ENCODE measurements at places on chromosomes 3 and 15.

- no peak for DNase-seq
These were observed 29.1 kb upstream of the PDZRN3 start for GRCh38 chr3:73653877-73654276.

DNA sequence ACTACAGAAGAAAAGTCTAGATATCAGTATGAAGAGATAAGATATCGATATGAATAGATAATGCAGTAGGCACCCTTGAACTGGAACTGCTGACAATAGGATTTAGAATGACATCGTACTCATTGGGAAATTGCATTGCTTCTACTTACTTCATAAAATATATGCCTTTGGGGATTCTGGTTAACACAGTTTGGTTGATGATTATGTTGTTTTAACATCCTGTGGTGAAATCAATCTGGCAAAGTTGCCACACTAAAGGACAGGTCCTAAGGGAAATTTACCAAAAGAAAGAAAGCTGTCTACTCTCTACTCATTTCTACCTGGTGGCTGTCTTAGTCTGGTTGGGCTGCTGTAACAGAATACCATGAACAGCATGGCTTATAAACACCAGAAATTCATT lies 417.4 kb upstream of the DPH6 start:
- DNase-seq = no peak

DNA sequence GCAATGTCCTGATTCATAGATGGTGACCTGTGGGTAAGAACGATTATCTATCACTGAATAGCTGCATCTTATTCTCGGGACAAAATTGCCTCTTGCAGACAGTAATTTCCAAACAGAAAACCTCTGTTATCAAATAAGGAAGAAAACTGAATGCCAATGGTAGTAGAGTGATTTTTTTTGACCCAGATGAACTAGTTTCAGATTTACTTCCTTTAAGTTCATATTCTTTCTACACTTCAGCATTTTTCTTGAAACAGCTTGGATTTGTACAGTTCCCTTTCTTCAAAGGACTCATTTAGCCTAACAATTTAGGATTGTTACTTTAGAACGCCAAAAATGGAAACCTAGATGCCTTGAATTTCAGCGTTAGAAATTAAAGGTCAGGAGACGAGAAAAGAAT lies 14.6 kb downstream of the ETV5 start:
- DNase-seq = no peak

GRCh38 chr15:69346112-69346511 lies 47.4 kb downstream of the PAQR5 start:
- DNase-seq = no peak

DNA sequence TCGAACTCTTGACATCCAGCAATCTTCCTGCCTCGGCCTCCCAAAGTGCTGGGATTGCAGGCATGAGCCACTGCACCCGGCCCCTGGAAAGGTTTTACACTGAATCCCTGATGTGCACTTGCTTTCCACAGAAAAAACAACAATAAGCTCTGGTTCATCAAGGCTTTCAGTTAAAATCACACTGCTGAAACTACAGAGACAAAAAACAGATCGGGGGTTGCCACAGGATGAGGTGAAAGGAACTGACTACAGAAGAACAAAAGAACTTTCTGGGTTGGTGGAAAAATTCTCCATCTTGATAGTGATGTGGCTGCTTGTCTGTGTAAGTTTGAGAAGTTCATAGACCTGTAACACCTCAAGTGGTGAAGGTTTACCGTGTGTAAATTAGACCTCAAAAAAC lies 2.9 kb downstream of the RAB43 start:
- no peak for DNase-seq

DNA sequence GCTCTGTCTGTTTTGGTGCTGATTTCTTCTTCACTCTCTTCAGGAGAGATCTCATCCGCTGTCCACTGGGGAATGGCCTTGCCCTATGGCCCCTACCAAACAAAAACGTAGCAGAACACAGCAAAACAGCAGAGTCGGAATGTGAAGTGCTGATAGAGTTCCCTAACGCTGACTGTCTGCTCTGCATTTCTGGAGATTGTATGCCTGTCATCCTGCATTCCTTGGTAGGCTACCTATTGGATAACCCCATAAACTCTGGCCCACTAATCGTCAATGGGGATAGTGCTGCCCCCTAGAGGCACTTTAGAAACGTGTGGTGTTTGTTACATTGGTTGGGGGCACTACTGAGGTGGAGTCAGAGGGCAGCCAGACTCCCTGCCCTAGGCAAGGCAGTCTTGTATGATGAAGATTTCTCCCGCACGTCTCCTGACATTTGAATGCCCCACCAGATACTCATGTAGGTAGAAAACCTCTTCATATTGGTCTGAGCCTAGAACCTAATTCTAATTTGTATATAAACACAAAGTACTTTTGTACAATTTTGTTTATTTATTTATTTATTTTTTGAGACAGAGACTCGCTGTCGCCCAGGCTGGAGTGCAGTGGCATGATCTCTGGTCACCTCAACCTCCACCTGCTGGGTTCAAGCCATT lies 15.6 kb upstream of the MAGEF1 start:
- DNase-seq = no peak

GRCh38 chr3:96678325-96678724 lies 136.1 kb upstream of the EPHA6 start:
- DNase-seq = no peak

DNA sequence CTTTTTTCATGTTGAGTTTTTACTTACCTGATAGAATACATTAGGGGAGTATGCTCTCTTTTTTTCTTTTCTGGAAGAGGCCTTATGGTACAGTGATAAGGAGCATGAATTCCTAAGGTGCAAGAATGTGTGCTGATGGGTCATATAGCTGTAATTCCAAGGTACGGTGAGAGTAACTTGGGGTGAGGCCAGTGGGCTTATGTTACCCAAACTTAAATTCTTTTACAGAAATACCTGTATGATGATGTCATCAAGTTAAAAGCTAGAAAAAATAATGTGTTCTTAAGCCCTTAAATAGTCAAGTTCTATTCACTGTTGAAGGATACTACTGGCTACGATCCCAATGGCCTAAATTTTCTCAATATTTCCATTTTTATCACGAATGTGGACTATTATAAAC lies 111.2 kb downstream of the GMPS start:
- no peak for DNase-seq

DNA sequence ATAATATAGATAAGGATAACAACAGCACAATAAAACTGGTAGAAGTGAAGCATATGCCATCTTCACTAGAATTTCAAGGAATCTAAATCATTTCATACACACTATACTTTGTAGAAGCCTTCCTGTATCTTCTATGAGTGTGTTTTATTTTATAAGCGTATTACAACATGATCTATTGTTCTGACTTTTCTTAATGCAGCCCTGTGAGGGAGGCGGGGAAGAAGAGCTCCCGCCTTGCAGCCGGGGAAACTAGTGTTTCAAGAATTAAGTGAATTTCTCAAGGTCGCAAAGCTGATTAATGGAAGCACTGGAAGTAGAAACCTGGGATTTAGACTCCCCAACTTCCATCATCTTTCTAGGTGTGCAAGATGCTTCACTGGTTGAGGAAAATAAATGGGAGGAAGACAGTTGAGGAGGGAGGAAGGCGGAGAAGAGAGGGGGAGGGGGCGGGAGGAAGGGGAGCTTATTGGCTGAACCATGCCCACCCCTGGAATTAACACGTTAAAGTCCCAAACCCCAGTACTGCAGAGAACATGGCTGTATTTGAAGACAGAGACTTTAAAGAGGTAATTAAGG lies 32.9 kb downstream of the VGLL4 start:
- DNase-seq = no peak

DNA sequence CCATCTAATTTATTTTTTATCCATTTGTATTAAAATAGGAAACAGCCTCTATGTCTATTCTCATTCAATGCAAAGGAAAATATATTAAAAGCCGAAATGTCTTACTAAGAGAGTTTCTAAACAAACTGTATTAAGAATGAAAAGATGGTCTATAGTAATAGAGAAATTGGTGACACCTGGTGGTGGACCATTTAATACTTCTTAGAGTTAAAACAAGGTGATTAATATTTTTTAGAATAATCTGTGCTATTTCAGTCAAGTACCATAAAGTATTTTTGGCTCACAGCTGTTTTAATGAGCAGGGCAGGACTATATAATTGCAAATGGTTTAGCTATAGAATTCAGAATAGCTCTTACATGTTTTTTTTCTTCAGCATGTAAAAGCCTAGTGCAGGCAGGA lies 55.7 kb downstream of the SYNPR start:
- DNase-seq = no peak

DNA sequence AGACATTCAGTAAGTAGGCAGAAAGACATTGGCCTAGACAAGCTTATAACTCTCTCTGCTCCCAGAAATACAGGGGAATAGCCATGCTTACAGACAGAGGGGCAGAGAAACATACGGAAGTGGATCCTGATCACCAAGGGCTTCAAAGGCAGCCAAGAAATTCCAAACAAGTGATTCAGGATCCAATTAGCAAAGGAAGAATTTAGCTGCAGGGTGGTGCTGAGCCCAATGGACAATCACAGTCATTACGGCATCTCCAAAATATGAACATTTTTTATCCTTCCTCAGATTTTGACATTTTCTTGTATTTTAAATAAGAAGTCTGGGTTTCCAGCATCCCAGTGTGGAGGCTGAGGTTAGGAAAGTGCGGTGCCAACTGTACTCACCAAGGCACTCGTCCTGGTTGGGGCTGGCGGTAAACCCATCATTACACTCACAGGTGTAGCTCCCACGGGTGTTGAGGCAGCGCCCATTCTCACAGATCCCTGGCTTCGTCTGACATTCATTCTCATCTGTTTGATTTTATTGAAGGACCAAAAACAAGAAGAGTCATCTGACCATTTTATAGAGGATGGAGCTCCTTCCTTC lies 96.8 kb downstream of the DUT start:
- no peak for DNase-seq

DNA sequence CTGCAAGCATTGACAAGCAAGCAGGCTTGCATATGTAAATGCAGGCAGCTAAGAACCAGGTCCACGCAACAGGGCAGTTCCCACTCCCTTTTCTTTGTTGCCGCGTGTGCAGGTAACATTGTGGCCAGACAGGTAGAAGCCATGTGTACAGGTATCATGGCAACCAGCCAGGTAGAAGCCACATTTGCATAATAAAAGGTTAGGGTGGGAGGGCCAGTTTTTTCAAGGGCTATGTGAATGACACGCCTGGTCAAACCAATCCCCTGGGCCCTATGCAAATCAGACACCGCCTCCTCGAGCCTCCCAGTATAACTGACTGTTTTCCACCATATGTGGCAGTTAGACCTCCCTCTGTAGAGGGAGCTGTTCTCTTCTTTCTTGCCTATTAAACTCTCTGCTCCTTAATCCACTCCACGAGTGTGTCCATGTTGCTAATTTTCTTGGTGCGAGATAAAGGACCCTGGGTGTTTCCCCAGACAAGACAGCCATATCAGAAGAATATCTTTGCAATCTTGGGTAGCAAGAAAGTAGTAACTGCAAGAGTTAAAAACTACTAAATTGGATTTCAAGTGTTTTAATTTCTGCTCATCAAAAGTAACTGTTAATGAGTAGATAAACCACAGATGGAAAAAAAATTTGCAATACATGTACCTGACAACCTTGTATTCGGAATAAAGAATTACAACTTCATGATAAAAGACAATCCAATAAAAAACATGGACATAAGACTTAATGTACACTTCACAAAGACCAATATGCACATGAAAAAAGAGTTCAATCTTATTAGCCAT lies 21.8 kb downstream of the PCOLCE2 start:
- no peak for DNase-seq

DNA sequence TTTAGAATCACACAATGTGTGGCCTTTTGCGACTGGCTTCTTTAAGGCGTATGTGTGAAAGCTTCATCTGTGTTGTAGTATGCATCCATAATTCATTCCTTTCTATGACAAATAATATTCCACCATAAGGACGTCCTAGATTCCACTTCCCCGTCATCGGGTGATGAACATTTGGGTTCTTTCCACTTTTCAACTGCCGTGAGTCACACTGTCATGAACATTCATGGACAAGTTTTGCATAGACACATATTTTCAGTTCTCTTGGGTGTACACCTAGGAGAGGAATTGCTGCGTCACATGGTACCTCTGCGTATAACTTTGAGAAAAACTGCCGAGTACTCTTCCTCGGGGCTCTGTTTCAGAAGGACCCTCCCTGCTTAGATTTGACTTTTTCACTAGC lies 97.3 kb downstream of the TOP2B start:
- peak; percentile 21 for DNase-seq

- no peak for DNase-seq
These were observed 128.4 kb downstream of the NECTIN3 start for GRCh38 chr3:111200027-111200426.

- DNase-seq = no peak
These were observed 10.6 kb upstream of the CD96 start for GRCh38 chr3:111531446-111531845.

GRCh38 chr3:43689766-43690399 lies 855 bp upstream of the ABHD5 start:
- DNase-seq = peak; percentile 41

DNA sequence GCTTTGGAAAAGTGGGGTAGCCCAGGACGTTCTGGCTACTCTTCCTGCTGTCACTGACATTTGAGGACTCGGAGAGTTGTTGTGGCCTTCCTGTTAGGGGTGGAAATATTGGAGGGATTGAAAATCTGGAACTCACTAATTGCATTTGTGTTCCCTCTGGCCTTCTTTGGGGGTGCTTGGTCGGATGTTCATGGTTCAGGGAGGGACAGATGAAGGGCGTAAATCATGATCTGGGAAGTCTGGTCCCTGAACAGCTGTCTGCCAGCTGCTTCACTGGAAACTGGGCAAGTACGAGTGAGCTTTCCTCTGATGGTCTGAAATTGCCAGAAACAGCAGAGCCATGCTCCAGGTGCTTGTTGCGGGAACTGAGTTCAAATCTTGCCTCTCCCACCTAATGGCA lies 327.8 kb upstream of the C2CD4B start:
- no peak for DNase-seq

DNA sequence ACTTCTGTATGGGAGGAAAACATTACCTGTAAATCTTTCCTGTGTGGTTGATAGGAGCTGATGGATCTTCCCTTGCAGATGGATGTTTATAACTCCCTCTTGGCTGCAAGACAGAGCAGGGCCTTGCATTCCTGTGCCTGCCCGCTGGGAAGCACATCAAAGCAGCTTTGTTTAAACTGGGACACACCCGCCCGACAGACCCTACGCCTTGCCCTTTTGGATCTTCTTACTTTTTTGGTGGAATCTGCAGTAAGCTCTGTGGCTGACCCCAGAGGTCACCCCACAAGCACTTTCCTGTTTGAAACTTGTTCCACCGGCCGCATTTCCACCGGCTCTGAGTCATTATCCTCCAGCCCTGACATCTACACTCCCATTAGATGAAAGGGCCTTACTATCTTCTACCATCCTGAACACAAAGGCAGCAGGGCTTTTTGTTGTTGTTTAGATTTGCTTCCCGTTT lies 244.1 kb upstream of the STT3B start:
- no peak for DNase-seq

GRCh38 chr15:81532001-81532400 lies 158.0 kb upstream of the TMC3 start:
- DNase-seq = no peak

DNA sequence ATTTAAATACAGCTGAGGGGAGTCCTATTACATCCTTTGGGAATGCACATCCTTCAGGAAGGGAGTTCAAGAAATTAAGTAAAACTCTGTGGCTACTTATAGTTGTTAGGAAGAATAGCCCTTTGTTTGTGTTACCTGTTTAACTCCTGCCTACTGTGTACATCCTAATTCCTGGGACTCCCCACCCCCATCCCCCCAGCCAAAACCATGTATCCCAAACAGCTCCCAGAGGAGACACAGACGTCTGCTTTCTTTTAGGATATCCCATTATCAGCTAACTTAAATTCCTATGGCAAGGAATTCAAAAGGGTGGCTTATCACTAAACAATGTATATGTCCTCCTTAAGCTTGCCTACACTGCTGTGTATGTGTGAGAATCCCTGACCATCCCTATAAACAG lies 581.7 kb downstream of the DIPK2A start:
- no peak for DNase-seq

GRCh38 chr3:58563386-58564035 lies 13.7 kb downstream of the FAM107A start:
- no peak for DNase-seq

Data from caudate nucleus (tissue), 63 donors.